ENCODE measurements at places on chromosomes 7 and 10.

DNA sequence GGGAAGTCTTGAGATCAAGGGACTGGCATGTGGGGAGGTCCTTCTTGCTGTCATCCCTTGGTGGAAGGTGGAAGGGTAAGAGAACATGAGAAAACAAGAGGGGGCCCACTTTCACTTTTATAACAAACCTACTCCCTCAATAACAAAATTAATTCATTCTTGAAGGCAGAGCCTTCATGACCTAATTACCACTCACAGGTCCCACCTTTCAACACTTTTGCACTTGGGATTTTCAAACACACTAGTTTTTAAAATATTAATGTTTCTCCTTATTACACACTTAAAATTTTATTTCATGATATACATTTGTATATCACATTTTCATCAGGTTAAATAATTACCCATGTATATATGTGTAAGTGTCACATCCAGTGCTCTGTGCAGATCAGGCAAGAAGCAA lies 2.0 kb downstream of the ST7 start:
- no peak for DNase-seq

DNA sequence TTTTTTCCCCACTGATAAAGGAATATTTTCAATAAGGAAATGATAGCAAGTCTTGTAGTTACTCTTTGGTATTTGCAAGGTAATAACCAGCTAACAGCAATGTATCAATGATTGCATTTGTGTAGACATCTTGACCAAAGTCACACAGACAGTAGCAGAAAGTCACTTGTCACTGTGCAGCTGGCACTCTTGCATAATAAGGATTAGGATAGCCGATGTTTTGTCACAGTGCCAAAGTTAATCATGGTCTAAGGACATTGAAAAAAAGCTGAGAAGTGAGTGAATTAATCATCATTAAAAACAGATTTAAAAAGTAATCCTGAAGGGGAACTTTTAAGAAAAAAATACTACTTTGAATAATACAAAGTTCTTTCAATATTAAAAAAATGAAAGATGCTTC lies 834.3 kb upstream of the C7orf33 start:
- no peak for DNase-seq

DNA sequence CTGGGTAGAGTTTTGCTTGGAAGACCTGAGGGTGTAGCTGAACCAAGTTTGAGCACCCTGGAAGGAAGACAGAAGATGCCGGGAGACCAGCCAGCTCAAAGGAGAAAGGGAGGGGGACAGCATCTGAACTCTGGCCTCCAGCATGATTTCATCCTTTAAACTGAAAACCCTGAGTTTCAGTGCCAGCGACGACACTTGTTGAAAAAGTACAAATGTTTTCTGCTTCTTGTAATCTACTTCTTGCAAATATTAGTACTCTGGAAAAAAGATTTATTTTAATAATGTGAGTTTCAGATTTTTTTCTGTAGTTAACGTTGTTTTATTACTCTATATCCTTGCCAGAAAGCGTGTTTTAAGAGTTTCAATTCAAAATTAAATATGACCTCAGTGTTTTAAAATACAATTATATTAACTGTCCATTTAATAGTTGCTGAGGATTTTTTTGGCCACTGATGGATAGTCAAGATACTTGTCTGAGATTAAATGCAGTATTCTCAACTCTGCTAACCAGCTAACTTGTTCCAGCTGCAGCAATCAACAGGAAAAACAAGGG lies 227.7 kb downstream of the MGMT start:
- no peak for DNase-seq

DNA sequence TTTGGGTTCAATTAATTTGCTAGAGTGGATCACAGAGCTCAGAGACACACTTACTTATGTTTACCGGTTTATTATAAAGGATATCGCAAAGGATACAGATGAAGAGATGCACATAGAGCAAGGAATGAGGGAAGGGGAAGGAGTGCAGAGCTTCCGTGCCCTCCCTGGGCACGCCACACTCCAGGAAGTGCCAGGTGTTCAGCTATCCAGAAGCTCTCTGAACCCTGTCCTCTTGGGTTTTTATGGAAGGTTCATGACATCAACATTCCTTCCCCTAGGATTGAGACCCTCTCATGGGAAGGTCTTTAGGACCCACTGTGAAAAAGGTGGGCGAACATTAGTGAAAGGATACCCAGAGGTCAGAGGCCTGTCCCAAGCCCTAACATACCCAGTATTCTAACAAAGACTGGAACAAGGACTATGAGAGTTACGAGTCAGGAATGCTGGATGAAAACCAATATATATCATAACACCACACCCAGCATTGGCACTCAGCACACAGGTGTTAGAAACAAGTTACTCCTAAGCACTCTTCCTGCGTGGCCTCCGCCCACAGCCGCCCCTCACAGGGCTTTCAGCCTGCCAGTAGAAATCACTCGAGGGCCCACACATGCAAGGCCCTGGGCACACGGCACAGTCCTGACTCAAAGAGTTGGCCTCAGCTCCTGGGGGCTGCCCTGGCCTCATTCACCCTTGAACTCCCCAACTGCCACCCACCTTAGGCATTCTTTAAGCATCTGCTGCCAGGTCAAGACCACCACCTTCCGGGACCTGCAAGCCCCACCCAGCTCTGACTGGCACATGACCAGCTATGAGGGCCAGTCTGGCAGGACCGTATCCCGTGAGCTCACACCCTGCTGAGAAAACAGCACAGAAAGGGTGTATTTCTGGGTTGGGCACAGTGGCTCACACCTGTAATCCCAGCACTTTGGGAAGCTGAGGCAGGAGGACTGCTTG lies 5.6 kb upstream of the AIFM2 start:
- DNase-seq, result no peak

GRCh38 chr10:84607523-84607922 lies 279.1 kb downstream of the CCSER2 start:
- no peak for DNase-seq

GRCh38 chr7:133562621-133563020 lies 309.7 kb downstream of the EXOC4 start:
- DNase-seq, result no peak
